ENCODE measurements at places on chromosomes 5 and 9.

- DNase-seq, result no peak
Measured at GRCh38 chr9:129356871-129357772, 179.1 kb upstream of the IER5L start.

DNA sequence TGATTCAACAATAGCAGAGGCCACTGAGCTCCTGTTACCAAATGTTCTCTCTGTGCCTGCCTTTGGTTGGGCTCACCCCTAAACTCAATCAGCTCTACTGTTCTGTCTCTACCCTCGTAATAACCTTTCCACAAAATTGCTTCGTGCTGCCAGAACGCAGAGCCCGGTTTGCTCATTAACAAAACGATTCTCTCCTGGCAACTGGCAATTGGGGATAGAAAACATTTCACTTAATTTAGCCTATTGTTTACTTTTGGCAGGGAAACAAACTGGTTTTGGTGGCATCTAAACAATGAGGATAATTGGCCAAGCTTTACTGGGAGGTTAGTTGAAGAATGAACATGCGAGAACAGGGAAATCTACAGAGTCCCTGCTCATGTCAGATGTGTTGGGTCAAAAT is 56.6 kb downstream of the SLC28A3 start:
- no peak for DNase-seq

DNA sequence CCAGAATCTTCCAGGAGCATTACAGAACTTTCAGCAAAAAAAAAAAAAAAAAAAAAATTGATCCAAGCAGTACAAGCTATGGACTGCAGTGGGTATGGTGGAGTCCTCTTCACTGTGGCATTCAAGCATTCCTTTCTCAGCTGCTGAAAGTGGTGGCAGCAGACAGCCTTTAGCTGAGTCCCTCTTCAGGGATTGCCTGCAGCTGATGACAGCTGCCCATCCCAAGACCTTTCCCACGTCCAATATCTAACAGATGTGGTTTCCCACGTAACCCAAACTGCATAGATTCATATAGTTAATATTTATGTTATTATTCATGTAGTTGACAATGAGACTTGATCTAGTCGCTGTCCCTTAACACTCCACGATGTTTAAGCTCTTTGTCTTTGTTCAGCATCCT is 475.9 kb downstream of the TLE1 start:
- no peak for DNase-seq

DNA sequence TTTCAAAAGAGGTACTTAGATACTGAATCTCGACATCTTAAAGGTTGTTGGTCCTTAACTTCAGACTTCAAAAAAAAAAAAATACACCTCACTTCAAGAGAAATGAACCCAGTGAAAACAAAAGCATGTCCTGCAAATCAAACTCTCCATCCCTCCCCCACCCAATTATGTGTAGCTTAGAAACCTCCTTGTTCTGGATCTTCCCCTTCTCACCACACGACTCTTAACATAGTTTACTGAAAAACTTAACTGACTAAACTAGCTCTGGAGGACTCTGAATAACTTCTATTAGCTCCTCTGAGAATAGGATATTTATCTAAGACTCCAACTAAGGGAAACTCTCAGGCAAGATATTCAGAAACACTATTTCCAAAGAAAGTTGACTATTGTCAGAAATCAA is 48.7 kb upstream of the HK3 start:
- no peak for DNase-seq

DNA sequence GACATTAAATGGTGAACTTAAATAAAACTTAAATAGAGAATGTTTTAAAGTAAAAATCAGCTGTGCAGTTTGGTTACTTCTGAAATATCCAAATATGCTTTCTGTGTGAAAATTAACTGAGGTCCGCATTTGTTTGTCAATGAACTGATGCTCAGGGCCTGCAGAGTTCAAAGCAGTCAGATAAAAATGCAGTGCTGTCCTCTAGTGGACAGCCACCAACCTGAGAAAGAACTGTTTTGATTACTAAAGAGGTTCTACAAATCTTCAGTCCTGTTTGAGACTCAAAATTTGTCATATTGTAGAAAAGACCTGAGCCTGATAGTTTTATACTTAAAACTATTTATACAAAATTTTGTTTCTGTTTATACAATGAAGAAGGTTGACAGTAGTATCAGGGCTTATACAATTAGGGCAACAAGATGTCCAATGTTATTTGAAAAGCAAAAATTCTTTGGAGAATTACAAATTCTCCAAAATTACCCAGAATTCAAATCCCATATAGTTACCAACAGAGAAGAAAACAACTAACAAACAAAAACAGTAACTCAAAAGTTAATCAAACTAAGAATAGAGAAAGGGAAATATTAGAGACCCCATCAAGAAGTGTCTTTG is 232.3 kb upstream of the TBCA start:
- no peak for DNase-seq

DNA sequence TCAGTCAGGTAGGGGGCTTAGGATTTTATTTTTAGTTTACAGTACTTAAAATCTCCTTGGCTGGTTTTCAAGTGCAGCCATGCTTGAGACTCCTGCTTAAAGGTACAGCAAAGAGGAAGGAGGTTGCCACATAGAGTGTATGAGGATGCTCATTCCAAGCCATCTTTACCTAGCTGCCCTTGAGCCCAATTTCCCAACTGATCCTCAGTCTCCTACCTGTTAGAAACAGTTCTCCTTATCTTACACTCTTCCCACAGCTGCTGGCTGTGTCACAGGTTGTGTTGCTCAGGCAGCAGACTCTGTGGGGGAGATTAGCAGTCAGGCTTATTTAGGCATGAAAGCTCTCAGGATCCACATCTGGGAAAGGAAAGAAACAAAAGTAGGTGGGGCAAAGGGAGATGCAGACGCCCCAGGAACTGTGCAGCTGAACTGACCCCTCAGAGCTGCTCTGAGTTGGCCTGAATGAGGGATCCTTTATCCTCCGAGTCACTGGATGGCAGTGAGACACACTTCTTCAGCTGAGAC is 95.1 kb downstream of the NMUR2 start:
- DNase-seq, result no peak

- no peak for DNase-seq
Measured at GRCh38 chr9:19378164-19378563, 1.9 kb downstream of the RPS6 start.

DNA sequence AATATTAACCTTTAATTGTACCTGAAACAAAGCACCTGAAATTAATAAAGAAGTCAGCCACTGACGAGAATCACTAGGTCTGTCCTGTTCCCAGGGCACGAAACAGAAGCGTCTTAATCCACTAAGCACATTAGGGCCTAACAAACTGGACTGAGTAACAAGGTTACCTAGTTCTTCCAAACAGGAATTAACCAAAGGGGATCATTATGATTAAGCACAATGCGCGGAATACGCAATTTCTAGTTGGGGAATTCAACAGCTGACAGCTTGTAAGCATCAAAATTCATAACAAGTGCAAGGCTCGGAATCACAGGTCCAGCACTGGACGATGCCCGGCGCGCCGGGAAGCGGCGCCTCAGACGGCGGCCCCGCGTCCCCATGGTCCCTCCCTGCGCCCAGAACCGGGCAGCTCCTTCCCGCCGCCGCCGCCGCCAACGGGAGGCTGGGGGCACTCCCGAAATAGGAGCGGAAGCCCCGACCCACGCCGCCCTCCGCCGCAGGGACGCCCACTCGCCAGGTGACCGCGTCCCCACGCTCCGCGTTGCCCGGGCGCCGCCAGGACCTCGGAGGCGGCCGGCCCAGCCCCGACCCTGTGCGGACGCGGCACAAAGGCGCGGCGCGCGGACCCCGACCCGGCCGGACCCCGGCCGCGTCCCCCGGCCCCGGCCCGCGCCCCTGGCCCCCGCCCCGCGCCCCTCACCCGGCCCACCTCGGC is 898 bp downstream of the CAMSAP1 start:
- DNase-seq, result no peak

GRCh38 chr5:68396722-68397121 is 181.2 kb downstream of the PIK3R1 start:
- no peak for DNase-seq

DNA sequence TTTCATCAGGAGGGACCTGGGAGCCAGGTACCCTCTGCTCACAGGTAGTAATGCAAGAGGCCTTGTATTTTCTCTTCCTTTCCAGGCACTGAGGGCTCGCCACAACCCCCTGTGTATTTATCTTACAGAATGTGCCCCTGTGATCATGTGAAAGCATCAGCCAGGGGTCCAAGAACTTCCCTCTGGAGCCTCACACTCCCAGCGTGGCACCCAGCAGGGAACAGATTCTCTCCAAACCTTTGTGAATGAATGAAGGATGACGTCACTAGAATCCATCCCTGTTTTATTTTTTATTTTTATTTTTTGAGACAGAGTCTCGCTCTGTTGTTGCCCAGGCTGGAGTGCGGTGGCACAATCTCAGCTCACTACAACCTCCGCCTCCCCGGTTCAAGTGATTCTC is 107.3 kb upstream of the IER5L start:
- DNase-seq, result no peak

GRCh38 chr5:73117088-73117740 is 3.2 kb upstream of the TMEM171 start:
- no peak for DNase-seq

- DNase-seq, result peak; percentile 14
Measured at GRCh38 chr5:149961957-149962409, 1.4 kb downstream of the SLC26A2 start.

DNA sequence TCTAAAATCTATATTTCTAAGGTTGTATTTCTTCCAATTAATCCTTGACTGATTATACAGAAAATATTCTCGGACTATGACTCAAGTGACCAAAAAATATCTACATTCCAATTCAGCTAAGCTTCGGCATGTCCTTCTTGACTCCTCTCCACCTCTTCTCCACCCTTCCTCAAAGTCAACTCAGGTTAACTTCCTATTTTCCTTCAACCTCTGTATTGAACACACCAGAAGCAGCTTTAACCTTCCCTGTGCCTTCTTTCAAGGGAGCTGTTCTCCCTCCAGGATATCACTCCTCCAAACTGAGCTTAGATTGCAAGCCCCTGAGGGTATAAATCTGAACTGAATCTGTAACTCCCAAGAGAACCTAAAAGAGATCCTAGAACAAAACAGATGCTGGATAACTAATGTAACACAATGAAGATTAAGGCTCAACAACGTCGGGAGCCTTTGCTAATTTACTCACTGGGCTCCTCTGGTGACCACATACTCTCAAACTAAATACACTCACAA is 1.1 kb downstream of the SLCO4C1 start:
- DNase-seq, result no peak

DNA sequence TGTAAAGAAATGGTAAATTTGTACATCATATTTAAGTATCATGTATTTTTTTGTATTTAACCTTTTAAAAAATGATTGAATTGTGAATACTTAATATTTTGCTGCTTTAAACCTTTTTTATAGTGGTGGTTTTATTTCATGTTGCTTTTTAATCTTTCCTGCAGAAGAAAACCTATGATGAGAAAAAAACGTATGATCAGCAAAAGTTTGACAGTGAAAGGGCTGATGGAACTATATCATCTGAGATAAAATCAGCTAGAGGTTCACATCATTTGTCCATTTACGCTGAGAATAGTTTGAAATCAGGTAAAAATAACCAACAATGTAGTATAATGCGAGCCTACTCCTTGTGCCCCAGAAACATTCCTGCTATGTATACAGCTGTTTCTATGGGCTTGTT is 7.4 kb downstream of the SECISBP2 start:
- DNase-seq, result no peak

DNA sequence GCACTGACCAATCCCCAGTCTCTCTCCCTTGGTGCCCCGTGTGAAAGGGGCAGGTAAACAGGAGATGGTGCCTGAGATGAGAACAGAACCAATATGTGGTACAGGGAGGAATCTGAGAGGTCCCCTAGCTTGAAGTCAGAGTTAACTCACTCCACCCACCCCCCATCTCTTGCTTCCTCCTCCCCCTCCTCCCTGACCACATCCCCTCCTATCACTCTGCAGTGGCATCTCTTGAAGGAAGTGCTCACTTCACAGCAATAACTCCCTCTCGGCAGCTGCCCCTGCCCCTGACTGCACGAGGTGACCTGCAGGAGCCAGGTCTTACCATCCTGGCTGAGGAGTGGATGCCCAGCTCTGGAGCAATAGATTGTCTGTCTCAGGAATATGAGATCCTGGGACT is 224.0 kb downstream of the GAS1 start:
- DNase-seq, result no peak

GRCh38 chr5:104628911-104629310 is 1066.3 kb upstream of the NUDT12 start:
- DNase-seq, result no peak

- DNase-seq, result no peak
Measured at GRCh38 chr5:6788956-6789649, 75.9 kb downstream of the TENT4A start.

DNA sequence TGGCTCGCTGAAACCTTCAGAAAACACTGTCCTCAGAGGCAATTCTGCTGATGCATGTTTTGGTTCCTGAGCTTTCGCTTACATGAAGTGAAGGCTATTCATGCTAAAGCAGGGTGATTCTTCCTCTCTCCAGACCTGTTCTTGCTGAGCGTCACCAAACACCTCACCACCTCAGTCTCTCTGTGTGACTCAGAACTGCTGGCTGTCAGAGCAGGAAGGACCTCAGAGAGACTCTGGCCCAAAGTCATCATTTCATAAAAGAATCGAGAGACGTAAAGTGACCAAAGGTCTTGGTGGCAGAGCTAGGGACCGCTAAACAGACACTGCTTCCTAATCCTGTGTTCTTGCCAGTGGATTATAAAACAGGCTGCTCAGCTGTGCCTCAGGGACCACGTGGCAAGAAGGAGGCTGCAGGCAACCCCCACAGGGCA is 73.8 kb downstream of the LHFPL2 start:
- DNase-seq, result no peak

- DNase-seq, result no peak
Measured at GRCh38 chr5:10319202-10319851, 11.6 kb upstream of the CMBL start.

- DNase-seq, result no peak
Measured at GRCh38 chr5:45162974-45163373, 354.2 kb downstream of the MRPS30 start.

- no peak for DNase-seq
Measured at GRCh38 chr5:127351418-127351817, 60.8 kb downstream of the MEGF10 start.

GRCh38 chr5:65753189-65753588 is 31.2 kb downstream of the NLN start:
- no peak for DNase-seq

DNA sequence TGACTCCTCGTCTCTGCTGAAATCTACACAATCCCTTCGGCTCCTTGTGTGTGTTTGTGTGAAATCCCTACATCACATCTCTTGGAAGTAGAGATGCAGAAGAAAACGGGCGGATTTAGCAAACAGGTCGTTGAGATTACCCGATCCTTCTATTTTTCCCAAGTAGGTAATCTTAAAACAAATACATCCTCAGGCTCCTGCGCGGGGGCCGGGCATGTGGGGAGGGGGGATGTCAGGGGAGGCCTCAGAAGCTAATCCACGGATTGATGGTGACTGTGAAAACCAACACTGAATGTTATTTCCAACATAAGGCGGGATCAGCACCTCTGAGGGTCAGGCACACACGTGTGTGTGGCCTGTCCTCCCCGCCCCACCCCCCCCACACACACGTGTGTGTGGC is 137.8 kb downstream of the ROR2 start:
- no peak for DNase-seq
